ENCODE measurements at places on chromosomes 13 and 19.
A peak's percentile ranks its signal among the peaks of the same experiment; 100 is the strongest.

- DNase-seq = no peak
These were observed 372 bp upstream of the ZNF699 start for GRCh38 chr19:9309974-9310446.

- no peak for DNase-seq
These were observed 35.5 kb upstream of the SLC15A1 start for GRCh38 chr13:98787996-98788395.

GRCh38 chr13:74850893-74851292, 631.1 kb downstream of the TBC1D4 start:
- no peak for DNase-seq

DNA sequence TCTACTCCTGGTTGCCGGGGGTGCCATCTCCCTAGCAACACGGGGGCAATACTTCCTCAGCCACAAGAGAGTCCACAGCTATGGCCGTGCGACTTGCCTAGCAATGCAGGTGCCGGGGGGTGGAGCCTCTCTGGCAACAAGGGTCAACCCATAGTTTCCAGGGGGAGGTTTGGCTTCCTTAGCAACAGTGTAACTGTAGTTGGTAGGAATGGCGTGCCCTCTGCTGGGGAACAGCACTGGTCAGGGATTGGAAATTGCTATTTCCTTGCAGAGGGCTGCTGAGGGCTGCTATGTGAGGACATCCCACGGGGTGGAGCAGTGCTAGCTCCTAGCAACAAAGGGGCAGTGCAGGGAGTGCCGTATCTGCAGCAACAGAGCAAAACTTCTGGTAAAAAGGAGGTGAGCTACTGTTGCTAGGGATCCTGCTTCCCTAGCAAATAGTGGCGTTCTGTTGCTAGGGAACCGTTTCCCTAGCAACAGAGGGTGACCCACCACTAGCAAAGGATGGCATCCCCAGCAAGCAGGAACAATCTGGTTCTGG, 7.0 kb upstream of the TMC4 start:
- DNase-seq = no peak

DNA sequence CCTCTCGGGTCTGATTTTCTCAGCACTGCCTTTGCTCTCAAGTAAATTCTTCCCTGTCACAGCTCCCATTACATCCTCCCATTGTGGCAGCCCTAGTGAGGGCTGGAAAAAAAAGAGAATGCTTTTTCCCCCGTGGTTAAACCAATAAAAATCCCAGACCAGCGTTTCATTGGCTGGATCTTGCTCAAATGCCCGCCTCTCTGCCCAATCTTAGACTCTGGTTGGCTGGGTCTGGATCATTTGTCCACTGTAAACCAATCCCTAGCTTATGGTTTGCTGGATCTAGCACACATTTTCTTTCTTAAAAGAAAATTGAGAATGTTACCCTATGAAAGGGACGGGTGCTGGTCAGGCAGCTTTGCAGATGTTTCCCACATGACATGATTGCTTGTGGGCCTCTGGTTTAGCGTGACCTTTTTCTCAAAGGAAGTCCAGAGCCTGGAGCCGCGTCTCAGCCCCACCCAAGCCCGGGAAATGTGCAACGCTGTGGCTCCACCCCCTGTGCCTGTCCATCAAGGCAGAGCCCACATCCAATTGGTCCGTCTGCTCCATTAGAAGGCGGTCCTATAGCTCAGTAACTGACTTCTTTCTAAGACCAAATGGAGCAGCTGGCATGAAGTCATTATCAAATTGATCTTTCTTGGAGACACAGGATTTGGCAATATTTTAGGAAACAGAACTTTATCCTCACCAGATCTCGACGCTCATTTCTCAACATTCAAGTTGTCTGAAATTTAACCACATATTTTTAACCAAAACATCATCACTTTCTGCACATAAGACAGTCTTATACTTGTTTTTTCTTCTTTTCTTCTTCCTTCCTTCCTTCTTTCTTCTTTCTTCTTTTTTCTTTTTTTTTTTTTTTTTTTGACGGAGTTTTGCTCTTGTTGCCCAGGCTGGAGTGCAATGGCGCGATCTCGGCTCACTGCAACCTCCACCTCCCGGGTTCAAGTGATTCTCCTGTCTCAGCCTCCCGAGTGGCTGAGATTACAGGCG, 2.6 kb upstream of the MCEMP1 start:
- peak; percentile 99 for DNase-seq

GRCh38 chr13:79692846-79693245, 211.9 kb downstream of the NDFIP2 start:
- DNase-seq = no peak

- no peak for DNase-seq
These were observed 27.8 kb upstream of the F2RL3 start for GRCh38 chr19:16861011-16861410.

- no peak for DNase-seq
These were observed 136.2 kb upstream of the ZNF536 start for GRCh38 chr19:30235946-30236345.

GRCh38 chr19:19642506-19643157, 825 bp downstream of the GMIP start:
- DNase-seq = no peak

DNA sequence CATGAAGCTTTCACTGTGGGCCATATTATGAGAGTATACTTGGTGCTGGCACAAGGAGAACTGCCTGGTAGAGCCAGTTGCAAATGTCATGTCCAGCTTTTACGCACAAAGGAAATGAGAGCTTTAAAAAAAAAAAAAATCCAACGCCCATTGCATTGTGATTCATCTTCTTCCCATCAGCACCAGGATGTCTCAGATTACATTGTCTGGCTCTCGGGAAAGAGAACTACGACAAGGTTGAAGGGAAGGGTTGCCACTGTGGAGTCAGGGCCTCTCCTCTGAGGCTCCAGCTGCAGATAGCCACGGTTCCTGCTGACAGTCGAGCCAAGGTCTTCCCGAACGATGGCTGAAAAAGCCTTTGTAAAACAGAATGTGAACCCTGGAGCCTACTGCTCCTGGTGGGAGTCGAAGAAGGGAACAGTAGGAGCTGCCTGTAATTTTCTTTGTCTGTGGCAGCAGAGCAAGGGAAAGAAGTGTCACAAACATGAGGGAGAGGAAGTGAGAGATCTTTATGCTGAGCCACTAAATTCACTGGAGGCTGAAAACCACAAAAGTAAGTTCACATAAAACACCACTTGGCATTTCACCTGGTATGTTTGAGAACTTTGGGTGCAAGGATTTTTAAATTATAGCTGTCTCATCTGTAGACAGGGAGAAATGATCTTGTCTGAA, 704.7 kb downstream of the DIAPH3 start:
- no peak for DNase-seq

GRCh38 chr13:83204886-83205285, 677.4 kb downstream of the SLITRK1 start:
- no peak for DNase-seq

GRCh38 chr13:84730376-84730775, 848.1 kb upstream of the SLITRK1 start:
- DNase-seq = no peak

DNA sequence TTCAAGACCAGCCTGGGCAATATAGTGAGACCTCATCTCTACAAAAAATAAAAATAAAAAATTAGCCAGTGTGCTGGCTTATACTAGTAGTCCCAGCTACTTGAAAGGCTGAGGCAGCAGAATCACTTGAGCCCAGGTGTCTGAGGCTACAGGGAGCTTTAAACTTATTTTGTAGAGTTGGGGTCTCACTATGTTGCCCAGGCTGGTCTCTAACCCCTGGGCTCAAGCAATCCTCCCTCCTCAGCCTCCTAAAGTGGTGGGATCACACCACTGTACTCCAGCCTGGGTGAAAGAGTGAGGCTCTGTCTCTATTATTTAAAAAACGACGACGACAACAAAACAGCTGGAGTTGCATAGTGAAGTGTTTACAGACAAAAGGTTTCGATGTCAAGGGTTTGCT, 8.0 kb downstream of the RAB3D start:
- DNase-seq = no peak

- no peak for DNase-seq
These were observed 7.8 kb upstream of the ZNF554 start for GRCh38 chr19:2811735-2812413.

DNA sequence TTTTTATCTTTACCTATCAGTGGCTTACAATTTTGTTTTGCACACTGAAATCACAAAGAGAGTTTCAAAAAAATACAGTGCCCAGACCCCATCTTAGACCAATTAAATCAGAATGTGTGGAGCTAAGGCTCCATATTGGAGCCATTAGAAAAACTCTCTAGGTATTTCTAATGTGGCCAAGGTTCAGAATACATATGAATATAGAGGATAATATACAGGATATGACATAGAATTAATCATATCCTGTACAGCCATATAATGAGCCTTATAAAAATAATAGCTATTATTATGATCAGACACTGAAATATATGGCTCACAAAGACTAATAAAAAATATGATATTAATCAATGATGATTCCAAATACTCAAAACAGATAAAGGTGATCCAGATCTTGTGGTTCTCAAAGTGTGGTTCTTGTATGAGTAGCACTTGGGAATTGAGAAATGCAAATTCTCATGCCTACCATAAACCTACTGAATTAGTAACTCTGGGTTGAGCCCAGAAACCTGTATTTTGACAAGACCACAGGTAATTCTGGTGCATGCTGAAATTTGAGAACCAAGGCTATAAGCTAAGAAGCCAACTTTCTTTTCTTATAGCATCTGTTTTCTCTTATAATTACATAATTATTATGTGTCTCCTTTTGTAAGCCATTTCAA, 408.0 kb downstream of the DIAPH3 start:
- DNase-seq = no peak

DNA sequence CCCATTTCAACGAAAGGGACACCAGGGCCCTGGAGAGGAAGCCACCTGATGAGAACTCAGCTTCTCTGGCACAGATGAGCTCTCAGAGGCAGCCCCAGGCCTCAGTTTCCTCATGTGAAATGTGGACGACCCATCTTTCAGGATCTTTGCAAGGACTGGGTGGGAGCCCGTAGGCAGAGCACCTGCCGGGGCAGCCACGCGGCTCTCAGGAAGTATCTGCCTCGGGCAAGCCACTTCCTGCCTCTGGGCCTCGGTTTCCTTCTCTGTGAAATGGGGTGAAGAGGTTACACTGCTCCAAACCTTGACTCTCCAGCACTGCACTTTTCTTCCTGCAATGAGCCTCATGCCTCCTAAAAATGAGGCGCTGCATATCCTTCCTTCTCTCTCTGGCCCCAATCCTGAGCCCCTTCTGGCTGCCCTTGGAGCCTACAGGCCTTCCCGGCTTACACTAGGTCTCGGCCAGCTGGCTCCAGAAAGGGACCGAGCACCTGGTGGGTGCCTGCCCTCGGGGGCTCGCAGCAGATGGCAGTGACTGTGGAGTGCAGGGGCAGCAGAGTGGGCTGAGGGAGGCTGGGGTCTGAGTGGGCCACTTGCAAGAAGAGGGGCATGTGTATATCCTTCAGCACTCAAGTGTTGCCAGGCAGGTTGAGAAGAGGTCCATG, 3.5 kb downstream of the SSBP4 start:
- no peak for DNase-seq

DNA sequence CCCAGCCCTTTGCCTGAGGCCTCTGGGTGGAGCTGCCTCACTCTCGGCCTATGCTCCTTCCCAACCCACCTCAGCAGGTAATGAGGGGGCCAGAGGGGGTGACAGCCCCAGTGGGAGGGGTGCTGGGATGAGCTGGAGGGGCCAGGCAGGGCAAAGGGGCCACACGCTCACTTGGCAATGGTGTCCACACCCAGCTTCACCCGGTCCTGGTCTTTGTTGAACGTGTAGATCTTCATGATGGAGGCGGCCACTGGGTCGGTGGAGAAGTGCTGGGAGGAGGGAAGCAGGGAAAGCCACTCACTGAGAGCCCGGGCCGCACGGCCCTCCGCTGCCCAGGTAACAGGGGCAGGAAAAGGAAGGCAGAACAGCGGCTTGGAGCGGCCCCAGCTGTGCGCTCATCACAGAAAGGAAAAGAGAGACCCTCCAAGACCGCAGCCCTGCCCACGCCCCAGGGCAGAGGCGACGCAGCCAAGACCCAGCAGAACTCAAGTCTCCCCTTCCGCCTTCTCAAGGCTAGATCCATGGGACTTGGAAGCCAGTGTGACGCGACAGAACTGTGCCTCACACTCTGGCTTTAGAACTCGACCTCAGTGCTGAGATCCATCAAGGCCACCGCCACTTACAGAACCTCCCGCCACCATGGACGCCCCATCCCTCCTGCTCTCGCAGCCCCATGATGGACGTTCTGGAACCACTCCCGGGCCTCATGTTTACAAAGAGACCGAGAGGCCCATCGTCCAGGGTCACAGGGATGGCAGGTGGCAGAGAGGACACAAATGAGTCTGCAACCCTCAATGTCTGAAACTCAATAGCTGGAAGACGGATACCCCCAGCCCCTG, 9.2 kb downstream of the UBXN6 start:
- no peak for DNase-seq

- DNase-seq = no peak
These were observed 223.8 kb downstream of the MAB21L1 start for GRCh38 chr13:35252536-35253205.

DNA sequence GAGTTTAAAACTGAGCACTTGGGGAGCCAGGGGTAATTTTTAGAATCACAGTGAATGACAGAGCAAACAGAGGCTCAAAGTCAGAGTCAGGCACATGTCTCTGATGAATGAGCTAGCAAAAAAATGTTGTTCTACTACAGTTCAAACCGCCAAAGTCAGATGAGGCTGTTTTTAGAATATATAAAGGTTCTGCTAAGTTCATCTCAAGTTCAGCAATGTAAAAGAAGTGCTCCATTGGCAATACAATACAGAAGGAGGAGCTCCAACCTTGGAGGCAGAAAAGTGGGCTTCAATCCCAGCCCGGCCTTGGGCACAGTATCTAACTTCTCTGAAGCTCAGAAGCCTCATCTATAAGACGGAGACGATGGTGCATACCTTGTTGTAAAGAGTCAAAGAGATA, 70.1 kb upstream of the IPO5 start:
- no peak for DNase-seq

GRCh38 chr13:80388506-80388905, 47.6 kb upstream of the SPRY2 start:
- DNase-seq = no peak

- DNase-seq = no peak
These were observed 34.7 kb upstream of the WDFY2 start for GRCh38 chr13:51549593-51549992.

GRCh38 chr13:25489238-25489637, 117.5 kb downstream of the ATP8A2 start:
- no peak for DNase-seq

DNA sequence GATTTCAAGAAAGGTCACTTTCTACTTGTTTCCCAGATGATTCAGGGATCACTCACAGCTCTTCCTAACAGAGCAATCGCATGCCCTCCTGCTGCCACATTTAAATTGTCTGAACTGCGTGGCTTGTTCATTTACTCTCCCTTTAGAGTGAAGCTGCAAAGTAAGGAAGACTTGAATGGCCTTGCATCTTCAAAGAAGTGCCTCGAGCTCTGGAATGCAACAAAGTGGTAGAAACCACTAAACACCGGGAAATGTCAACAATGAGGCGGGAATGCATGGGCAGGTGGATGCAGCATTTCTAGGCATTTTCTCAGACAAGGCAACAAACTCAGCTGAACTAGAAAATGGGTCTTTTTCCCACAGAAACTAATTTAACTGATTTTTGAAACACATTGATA, 10.3 kb upstream of the DACH1 start:
- no peak for DNase-seq

GRCh38 chr19:9705836-9706235, 30.9 kb upstream of the ZNF562 start:
- no peak for DNase-seq
